ENCODE measurements at places on chromosomes 4 and X.

DNA sequence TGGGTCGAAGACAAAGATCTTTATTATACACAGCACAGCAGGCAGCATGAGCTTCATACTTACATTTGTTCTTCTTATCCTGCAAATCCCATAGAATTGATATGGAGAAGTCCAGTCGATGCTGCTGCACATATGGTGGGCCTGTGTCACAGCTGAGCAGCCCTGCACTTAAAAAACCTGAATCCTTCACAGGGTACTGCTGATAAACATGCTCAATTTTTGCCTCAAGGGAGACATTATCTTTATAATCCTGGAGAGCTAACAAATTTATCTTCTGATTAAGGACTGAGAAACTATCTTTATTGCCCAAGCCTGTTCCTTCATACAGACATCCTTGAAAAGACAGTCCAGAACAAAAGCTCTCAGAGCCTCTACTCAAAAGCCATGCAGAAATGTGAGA lies 434.4 kb upstream of the FAM47C start:
- no peak for DNase-seq

DNA sequence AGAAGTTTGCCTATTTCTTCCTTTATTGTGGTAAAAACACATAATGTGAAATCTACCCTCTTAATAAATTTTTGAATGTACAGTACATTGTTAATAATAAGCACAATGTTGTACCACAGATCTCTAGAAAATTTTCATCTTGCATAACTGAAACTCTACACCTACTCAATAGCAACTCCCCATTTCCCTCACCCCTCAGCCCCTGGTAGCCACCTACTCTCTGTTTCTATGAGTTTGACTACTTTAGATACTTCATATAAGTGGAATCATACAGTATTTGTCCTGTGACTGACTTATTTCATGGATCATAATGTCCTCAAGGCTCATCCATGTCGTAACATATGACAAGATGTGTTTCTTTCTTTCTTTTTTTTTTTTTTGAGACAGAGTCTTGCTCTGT lies 446.4 kb downstream of the RPA4 start:
- no peak for DNase-seq

DNA sequence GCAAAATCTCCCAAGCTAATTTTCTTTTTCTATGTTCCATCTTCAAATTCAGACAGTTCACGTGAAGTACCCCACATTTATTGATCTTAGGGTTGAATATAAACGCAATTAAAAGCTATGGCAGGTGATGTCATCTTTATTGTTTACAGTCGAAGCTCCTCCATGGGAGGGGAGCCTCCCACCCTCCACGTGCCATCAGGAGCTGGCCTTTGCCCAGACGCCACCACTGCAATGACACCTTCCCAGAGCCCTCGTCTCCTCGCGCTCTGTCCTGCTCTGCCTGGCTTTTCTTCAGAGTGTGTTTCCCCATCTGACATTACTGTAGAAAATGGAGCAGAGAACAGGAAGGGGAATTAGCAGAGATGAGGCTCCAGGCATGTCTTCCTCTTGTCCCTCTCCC lies 18.8 kb upstream of the CYP4V2 start:
- DNase-seq: no peak

DNA sequence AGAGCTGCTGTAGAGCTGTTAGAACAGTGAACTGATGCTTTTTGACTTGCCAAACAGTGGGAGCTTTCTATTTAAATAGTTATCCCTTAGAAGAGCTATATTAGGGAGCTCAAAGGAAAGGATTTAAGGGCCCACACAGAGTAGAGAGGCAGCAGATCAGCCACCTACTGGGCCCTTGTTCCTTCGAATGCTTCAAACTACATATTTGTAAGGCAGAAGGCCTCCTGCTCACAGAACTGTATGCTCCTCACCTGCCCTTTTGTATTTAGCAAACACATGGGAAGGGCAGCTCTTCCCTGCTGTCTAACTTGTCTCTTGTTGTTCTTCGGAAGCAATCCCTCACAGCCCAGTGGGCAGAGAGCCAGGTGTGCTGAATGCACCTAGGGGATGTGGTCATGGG lies 38.0 kb downstream of the IL1RAPL1 start:
- no peak for DNase-seq

DNA sequence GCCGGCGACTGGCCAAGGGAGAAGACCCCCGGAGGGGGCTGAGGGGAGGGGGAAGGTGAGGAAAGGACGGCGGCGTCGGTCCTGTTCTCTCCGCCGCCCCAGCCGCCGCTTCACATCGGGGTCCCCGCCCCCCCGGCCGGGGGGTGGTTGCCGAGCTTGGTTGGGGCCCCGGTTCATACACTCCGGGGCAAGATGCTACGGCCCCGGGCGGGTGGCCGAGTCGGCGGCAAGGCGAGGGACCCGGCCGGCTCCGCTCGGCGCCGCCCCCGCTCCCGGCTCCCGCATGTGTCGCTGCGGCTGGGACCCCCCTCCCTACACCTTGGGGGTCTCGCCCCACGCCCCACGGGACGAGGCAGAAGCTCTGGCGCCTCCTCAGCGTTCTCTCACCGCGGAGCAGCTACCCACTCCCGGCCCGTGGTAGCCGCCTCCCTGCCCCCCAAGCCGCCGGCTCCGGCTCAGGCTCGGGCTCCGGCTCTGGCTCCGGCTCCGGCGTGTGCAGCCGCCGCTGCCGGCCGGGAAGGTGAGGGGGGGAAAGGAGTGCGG lies 461 bp downstream of the FBXW7 start:
- DNase-seq: no peak

GRCh38 chr4:70515367-70516250 lies 2.8 kb upstream of the AMTN start:
- no peak for DNase-seq

- DNase-seq: no peak
Observed at GRCh38 chrX:118216087-118216486, 99.5 kb upstream of the KLHL13 start.

GRCh38 chrX:68203646-68204045 lies 229.6 kb downstream of the OPHN1 start:
- DNase-seq: no peak

- no peak for DNase-seq
Observed at GRCh38 chrX:97074400-97074799, 190.7 kb downstream of the RPA4 start.

DNA sequence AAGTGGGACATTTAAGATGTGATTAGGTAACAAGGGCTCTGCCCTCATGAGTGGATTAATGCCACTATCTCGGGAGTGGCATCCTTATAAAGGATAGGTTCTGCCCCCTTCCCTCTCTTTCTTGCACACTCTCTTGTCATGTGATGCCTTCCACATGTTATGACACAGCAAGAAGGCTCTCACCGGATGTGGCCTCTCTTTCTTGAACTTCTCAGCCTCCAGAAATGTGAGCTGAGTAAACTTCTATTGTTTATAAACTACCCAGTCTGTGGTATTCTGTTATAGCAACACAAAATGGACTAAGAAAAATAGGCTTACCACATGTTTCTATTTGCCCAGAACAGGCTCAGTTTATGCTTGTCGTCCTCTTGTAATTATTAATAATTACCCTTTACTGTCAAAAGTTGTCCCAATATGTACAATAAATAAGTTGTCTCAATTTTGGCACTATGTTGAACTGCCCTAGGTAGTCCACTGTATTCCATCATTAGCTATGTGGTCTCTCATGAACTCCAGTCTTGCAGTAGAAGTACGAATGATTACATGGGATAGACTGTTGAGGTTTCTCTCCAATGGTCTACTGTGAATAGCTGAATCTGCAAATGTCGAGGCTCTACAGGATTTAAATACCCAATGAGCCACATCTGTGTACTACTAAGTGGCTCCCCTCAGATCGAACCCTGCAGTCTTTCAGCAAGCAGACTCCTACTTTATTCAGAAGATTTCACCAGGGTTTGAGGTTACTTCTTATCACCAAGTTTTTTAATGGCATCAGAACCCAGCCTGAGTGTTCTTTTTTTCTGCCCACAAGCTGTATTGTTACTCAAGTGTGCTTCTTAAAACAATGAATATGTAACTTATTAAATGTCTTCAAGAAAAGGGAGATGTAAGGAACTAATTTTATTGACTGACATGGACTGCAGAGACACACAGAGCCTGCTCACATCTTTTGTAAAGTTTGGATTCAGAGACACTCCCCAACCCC lies 102.0 kb upstream of the LEF1 start:
- DNase-seq: no peak

- DNase-seq: no peak
Observed at GRCh38 chr4:30616942-30617646, 103.1 kb upstream of the PCDH7 start.

DNA sequence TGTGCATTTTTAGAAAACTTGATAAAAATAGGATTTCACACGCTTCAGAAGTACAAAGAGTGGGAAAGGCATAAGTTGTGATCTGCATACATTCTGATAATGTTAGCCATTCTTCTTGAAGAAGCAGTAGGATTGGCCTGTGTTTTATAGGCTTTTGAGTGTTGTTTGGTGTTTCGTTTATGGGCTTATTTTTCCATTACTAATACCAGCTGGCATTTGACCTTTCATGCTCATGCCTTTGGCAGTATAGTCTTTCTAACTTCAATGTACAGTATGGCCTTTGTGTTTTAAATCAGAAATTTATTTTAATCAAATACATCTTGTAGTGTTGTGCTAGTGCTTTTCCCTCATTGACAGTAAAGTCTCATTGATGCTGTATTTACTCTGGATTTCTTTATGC lies 51.5 kb upstream of the SLC4A4 start:
- DNase-seq: no peak

DNA sequence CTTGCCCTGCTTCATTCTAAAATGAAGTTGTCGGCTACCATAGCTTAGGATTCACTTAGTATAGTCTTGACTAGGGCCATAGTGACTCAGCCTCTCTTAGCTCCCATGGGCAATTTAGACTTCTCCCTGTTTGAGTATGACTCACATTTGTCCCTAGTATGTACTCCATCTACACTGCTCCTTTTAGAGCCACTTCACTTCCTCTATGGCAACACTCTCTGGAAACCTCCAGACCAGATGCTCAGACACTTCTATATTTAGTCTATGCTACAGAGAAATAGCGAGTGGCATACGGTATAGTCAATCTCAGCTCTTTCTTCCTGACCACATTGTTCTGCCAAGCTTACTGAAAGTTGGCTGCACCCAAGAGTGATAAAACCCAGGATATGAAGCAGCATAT lies 11.2 kb downstream of the MEPE start:
- no peak for DNase-seq

DNA sequence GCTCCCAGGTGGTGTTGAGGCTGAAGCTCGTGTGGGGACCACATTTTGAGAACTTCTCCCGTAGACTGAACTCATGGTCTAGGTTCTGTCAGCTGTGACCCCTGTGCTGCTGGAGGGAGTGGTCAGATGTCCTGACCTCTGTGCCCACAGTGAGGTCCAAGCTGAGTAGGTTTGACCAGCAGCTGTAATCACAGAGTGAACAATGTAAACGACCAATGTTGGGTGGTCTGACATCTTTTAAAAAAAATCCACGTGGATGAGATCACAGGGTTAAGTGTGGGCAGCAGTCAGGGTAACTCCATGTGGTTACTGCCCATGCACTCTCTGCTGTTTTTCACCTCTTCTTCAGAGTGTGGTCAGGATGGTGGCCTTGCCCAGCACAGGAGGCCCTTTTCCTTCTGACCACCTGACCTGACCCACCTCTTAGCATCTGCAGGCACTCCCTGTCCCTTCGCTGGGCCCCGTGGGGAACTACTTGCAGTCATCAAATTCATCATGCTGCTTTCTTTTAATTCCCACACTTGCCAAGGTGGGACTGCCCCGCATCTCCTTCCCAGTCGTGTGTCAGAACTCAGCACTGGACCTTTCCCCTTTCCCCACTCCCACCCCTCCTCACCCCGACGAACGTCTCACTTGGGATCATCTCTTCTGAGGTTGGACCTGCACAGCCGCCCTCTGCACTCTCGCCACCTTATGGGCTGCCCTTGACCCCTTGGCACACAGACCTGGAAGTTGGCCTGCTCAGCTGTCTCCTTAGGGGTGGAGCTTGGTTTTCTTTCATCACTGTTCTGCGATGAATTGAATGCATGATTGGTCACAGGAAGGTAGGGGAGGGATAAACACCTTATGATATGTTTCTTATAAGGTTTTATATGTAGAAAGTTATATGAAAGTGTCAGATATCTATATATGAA lies 120.1 kb downstream of the PTTG2 start:
- DNase-seq: no peak

DNA sequence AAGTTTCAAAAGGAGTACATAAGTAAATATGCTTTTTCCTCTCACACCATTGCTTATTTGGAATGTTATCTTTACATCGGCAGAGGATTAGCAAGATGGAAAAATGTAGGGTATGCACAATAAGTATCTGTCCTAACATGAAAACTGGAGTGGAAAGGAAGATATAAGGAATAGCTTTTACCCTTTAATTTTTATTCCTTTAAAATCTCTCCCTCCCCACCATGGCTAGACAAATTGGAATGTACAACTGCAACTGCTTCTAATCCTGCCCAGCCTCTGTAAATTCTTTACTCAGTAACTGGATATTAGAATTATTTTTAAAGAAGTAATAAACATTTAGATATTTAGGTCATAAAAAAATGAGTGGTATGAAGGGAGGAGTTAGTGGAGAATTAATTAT lies 171.5 kb downstream of the PCDH18 start:
- no peak for DNase-seq

DNA sequence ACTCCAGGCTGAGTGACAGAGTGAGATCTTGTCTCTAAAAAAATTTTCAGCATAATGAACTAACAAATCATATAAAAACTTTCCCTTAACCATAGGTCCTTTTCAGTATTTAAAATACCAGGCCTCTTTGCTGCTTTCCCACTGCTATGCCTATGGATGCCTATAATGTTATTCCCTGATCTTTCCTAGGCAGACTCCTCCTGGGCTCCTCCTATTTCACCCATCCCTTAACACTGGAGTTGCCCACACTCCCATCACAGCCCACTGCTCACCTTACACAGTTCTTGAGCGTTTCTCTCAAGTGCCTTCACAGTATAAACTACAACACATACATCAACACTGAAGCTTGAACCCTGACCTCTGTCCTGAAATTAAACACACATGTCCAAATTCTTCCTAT lies 31.6 kb downstream of the PAPSS1 start:
- DNase-seq: no peak

DNA sequence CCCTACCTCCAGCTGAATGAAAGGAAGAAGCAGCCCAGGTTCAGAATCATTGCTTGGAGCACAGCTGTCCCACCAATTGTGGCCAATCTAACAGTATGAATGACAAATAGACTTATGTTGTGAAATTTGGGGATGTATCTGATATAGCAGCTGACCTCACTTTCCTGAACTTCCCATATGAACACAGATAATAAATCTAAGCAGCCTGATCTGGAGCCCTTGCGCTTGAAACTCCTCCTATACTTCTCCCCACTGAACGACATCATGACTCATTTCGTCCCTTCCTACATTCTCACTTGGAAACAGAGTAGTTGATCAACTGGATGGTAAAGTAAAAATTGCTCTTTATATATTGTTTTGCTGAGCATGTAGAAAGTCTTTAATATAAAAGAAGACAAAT lies 24.2 kb upstream of the AMELX start:
- no peak for DNase-seq

DNA sequence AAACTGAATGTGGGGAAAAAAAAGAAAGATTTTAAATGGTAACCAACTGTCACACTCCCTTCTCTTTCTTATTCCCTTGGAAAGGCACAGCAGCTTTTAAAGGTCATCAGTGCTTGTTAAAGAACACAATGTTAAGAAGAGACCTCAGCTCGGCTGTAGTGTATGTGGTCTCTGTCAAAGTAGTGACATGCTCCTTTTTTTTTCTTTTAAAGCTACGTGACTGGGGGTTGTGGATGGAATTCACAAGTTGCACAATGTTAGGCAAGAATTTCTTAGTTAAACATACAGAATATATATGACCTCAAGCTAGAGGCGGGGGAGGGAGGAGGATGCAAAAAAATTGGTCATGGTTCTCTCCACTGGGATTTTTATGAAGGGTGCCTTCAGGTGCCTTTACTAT lies 45.6 kb downstream of the OCRL start:
- no peak for DNase-seq
